ENCODE measurements at places on chromosomes 4 and X.

DNA sequence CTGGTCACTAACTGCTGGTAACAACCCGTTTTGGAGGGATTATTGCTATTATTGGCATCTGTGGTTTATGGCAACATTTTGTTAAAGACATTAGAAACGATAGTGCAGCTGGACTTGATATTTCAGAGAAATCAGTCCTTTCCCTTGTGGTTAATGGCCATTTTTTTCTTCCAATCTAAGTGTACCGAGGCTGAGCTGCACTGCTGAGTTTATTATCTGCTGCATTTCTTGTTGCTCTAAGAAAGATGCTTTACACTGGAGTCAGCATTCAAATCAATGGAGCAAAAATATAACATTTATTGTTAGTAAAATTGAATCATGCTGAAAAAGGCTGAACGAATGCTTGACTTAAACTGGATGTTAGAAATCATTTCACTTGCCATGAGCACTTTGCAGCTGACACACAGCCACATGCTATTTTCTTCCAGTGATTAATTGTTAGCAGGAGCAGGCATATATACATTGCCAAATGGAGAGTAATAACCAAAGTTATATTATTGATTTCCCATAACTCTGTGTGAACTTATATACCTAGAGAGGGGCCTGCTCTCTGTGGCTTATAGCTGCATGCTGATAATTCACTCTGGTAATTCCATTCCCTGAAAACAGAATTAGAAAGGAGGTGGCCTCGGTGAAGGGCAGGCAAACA, 66.5 kb upstream of the TTC29 start:
- DNase-seq = no peak

DNA sequence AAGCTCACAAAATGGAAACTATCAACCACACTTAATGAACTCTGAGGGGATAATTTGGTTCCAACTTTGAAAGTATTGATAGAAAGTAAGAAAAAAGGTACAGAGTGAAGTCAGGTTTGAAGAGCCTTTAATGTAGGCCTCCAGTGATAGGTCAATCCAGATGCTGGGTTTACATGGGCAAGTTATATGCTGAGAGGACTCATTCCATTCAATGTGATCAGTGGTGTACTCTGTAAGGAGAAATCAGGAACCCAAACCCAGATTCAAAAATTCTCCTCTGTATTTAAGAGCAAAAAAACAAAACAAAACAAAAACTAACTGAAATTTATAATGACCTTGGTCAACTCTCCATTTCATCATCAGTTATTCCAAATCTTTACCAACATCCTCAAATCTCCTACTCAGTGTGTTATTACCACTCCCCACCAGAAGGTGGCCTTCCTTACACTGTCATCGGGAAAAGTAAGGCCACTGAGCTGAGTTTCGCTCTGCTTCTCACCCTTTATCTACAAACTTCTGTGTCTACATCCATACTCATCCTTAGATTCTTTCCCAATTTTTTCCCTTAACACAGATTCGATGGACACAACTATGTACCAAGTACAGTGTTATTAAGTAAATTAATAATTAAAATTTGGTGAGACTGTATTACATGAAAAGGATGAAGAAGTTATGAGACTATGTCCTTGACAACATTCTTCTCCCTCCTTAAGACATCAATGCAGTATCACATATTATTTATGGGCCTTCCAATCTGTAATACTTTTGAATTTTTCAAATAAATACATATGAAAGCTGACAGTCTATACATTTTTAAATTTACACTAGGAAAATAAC, 88.3 kb downstream of the ZAR1 start:
- peak; percentile 77 for DNase-seq

DNA sequence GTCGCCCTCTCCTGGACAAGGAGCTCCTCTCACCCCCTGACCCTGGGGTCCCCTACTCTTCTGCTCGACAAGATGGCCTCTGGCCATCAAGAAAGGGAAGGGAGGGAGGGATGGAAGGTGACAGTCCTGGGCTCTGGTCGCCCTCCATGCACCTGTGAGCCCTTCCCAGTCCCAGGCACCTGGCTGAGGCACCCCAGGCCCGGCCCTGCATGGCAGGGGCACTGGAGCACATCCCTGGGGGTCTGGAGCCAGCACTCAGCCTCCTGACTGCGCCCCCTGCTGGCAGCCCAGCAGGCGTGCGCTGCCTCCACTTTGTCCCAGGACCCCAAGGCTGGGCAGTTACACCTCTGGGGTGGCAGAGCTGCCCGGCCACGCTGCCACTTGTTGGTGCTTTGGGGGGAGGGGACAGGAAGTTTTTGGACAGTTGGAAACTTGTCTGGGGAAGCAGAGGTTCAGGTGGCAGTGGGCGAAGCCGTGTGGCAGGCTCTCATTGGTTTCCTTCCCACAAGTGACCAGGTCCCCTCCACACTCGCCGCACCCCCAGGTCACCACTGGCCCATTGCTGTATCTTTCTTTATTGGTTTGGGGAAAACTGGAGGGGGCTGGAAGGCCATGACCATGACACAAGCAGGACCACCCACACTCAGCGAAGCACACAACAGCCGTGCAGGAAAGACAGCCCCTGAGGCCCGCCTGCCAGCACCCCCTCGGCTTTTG, 4.3 kb downstream of the PNCK start:
- DNase-seq = no peak

- no peak for DNase-seq
Observed at GRCh38 chr4:86757468-86757867, 91.7 kb downstream of the SLC10A6 start.

- DNase-seq = no peak
Observed at GRCh38 chr4:182488896-182489295, 245.7 kb downstream of the TENM3 start.

- no peak for DNase-seq
Observed at GRCh38 chr4:24858550-24858949, 54.3 kb downstream of the CCDC149 start.

- DNase-seq = no peak
Observed at GRCh38 chrX:34866646-34867045, 76.0 kb upstream of the FAM47B start.

GRCh38 chrX:143296521-143296920, 220.8 kb downstream of the SPANXN3 start:
- DNase-seq = no peak

- DNase-seq = no peak
Observed at GRCh38 chr4:103719105-103719829, 518 bp downstream of the TACR3 start.

GRCh38 chrX:30253257-30253656, 6.3 kb downstream of the MAGEB1 start:
- DNase-seq = no peak

- DNase-seq = peak; percentile 16
Observed at GRCh38 chr4:111127841-111128240, 505.0 kb upstream of the PITX2 start.

GRCh38 chr4:52676536-52676935, 17.4 kb upstream of the USP46 start:
- DNase-seq = no peak

DNA sequence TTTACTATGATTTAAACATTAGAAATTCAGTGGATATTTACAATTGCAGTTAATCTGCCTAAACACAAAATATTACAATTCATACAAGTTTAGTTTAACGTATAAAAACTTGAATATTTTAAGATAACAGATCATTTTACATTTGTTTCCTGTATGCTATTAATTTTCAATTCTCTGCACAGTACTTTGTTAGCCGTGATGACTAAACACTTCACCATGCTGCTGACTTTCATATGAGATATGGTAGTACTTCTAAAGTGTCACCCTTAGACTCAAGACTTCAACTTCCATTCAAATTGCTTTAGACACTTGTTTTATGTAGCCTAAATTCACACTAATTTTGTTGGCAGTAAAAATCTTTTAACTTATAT, 1646.4 kb upstream of the ADGRL3 start:
- DNase-seq = peak; percentile 61

DNA sequence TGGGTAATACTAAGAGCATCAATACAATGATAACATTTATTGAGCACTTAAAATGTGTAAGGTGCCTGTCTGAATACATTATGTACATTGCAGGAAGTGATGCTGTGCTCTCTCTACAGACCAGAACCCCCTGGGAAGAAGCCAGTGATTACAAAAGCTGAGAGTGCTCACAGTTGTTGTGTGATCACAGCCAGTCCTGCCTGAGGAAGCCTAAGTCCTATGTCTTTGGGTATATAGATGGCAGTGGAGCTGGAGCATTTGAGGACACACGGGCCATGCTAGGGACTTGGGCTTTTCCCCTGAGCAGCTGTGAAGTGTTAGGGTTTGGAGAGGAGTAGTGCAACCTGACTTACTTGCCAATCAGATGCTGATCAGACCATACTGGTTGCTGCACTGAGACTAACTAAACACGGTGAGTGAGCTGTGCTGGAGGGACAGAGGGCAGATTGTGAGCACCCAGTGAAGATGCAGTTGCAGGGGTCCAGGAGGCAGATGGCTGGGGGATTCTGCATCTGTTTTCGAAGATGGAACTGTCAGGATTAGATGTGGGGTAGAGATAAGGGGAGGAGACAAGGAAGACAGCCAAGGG, 60.8 kb upstream of the TBC1D14 start:
- DNase-seq = no peak

DNA sequence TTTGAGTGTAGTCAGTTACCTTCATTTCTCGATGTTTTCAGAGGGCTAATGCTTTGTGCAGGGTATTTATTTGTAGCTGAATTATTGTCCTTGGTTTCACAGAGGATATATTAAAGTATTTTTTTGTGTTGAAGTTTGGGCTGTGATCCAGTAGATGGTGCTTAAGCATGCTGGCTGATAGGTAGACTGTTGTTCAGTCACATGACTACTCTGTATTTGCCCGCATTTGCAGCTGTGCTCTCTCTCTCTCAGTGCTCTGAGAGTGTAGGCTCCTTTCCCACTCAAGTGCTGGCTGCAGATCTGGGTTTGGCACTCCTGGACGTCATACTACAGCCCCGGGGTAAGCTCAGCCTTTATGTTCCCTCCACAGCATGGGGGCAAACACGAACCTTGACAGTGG, 21.7 kb downstream of the RAB40AL start:
- no peak for DNase-seq

DNA sequence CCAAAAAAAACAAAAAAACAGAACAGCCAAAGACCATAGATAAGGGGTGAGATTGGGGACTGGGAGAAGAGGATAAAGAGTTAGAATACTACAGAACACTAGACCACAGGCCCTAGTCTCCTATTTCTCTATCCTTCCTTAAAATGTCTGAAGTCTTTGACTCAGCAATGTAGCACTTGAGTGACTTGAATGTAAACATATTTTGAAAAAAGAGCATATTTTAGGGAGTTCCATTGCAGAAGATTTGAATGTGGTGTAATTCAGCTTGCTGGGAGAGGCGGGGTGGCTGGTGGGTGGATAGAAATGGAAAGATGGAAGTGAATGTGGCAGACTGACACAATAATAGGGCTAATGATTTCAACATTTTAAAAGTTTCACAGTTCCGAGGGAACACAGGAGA, 144.9 kb downstream of the CHIC2 start:
- DNase-seq = peak; percentile 35

GRCh38 chr4:4859325-4859798, at the start of gene MSX1:
MSX1 (plus strand) TSS chr4:4859665; CDS start chr4:4859900, 235 bp downstream.
- DNase-seq = peak; percentile 88

GRCh38 chr4:62940229-62940628, 1469.0 kb downstream of the TECRL start:
- no peak for DNase-seq

- no peak for DNase-seq
Observed at GRCh38 chr4:115219315-115219860, 106.0 kb upstream of the NDST4 start.

DNA sequence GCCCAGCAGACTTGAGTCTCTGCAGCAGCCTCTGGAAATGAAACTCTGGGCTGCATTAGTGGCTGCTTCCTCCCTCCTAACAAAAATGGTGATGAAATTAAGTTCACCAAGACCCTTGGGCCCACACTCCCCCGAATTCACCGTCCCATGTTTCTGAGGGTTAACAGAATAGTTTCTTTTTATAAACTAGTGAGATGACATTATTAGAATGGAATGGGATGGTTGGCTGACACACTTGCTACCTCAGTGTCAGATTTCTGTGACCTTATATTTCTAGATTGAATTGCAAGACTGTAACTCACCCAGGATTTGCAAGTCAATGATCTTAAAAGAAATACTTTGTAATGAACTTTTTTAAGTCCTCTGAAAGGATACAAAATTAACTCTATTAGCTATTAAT, 127.1 kb downstream of the SHROOM3 start:
- DNase-seq = peak; percentile 71

DNA sequence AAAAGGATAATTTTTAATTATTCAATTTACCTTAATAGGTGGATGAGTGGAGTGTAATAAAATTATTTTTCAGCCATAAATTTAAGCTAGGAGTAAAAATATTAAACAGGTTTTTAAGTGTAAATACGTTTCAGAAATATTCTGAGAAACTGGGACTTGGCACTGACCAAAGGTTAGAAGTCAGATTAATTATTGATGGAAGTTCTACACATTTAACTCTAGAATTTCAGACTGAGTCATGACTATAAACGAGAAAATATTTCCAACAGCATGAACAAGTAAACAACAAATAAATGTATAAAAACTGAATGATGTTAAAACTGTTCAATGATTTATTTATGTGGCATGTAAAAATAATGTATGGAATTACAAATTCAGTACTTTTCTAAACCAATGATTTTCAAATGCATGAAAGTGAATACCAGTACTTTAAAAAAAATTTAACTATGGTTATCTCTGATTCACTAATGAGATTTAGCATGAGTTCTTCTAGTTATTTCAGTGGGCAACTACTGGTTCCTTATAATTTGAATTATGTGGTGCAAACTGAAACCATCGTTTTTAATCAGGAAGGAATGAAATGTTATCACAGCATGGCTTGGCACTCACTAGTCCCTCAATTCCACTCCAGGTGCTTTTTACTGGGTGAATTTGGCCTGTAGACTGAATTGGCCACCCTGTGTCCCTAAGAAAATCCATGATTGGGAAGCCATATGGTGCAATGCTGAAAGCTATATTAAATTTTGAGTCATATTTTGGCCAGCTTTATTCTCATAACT, 244.2 kb downstream of the FSTL5 start:
- DNase-seq = no peak

DNA sequence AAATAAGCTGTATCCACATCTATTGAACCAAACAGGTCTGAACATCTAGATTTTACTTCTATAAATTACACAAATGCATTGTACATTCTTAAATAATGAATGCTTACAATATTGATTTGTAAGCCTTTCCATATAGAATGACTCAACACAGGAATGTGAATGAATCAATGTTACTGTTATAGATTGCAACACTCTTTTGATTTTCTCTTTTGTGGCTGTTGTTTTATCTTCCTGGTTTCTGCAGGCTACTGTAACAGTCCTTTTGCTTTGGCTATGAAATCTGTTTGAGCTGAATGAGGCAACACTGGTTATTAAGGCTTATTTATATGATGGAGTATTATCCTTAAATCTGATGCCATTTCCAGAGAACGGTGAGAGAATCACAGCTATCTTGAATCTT, 49.5 kb downstream of the GPR50 start:
- DNase-seq = no peak

GRCh38 chrX:154751203-154751668, 359 bp upstream of the GAB3 start:
- no peak for DNase-seq
